ENCODE measurements at places on chromosomes 5 and 9.

GRCh38 chr9:76906647-76906975, 697 bp upstream of the PRUNE2 start:
- no peak for DNase-seq

GRCh38 chr5:159800131-159800840, 116.0 kb upstream of the ADRA1B start:
- no peak for DNase-seq

- no peak for DNase-seq
Observed at GRCh38 chr9:125906144-125906543, 159.0 kb downstream of the PBX3 start.

DNA sequence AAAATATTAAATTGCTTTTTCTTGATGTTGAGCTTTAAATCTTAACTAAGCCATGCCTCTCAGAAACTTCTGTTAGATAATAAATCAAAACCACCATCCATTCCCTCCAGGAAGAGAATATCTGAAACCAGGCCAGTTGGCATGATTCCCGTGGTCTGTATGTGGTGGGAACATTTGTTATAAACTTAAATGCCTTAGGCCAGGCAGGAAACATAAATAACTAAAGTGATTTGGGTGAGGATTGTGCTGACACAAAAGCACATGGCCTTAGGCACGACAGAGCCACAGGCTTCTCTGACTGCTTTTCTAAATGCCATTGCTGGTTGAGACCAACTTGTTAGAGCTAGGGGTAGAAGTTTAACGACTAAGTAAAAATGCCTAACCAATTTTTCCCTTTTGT, 255.9 kb downstream of the GABRG2 start:
- DNase-seq = no peak

GRCh38 chr9:98551511-98552286, 157.0 kb downstream of the GABBR2 start:
- DNase-seq = no peak

DNA sequence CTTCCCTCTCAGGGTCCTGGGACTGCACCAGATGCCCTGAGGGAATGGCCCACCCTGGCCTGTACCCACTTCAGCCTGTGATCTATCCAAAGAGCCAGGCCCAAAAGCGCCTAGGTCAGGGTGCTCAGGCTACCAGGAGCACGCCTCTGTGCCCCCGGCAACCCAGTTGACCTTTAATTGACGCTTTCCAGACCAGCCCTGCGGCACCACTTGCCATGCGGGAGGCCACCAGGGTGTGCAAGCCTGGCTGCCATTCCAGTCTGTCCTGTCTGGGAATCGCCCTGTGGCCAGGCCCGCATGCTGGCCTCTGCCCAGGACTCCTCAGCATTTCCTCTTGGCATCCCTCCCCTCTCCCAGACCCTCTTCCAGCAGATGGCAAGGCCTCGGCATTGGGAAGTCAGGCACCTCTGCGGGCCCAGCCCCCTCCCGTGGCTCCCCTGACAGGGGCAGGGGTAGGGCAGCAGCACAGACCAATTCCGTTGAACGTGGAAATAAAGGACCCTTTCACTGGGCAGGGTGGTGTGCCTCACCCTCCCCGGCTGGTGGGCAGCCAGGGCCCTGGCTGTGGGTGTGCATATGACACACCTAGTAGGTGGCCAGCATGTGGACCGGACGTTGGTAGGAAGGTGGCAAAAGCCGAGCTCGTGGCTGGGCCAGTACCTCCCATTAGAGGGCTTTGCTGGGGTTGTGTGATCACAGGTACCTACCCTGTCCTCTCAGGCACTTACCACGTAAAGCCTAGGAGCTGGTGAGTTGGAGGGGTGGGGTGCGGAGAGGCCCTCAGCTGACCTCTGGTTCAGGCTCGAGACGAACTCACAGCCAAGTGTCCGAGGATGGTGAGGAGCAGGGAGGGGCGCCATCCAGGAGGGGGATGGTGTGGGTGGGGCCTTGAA, 3.5 kb upstream of the AIF1L start:
- no peak for DNase-seq

GRCh38 chr5:40503439-40503838, 176.3 kb upstream of the PTGER4 start:
- no peak for DNase-seq

Data from neural crest cell (in vitro differentiated cells).